NCI-H1092 treated with DMSO at 0.1 percent for 48 hours (cell line): ENCODE measurements at places on chromosomes 1 and 21.
A peak's percentile ranks its signal among the peaks of the same experiment; 100 is the strongest.

DNA sequence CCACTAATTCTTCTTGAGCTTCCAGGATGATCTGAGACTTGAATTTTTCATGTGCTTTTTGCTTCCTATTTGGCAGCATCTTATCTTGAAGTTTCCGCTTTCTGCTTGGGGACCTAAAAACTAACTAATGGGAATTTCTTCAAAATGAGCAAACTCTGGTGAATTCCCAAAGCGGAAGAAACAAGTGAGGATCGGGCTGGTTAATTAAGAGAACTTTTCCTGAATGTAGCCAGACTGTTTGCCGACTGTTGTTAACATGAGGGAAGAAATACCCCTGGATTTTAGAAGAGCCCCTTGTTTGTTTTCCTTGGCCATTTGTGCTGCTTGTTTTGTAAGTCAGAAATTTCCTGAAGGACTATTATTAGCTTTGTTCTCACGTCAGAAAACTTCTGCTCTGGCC, 6.1 kb upstream of the SELE start:
- DNase-seq: no peak

- no peak for DNase-seq
These were observed 117.6 kb downstream of the CENPF start for GRCh38 chr1:214720561-214720960.

GRCh38 chr1:106785176-106785575, 271.3 kb upstream of the PRMT6 start:
- DNase-seq: no peak

GRCh38 chr1:225688345-225688744, 35.4 kb upstream of the ENAH start:
- no peak for DNase-seq

DNA sequence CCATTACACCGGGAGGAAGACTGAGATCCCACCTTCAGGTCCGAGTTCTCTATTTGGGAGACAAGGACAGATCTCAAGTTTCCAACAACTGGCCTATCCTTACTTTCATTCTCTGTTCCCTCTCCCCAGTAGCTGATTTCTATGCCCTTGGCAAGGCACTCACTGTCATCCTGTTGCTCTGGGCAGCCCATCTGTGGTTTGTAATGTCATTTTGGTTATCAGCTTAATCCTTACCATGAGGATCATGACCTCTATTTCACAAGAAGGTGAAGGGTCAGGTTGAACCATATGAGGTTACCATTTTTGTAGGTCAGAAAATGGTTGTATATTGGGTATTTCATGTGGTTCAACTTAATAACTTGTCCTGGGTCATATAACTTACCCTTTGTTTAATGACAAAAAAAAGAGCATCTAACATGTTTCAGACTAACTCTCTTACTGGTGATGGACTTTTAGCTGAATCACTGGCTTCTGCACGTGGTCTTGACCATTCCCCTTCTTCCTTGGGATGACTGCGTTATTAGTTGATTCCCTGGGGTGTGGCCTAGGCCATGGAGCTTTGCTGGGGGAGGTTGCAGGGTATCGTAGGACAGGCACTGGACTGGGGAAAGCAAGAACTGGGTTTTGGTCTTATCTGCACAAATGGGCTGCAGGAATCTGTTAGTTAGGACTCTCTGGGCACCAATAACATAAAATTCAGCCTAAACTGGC, 120.2 kb downstream of the ACTL8 start:
- DNase-seq: no peak

DNA sequence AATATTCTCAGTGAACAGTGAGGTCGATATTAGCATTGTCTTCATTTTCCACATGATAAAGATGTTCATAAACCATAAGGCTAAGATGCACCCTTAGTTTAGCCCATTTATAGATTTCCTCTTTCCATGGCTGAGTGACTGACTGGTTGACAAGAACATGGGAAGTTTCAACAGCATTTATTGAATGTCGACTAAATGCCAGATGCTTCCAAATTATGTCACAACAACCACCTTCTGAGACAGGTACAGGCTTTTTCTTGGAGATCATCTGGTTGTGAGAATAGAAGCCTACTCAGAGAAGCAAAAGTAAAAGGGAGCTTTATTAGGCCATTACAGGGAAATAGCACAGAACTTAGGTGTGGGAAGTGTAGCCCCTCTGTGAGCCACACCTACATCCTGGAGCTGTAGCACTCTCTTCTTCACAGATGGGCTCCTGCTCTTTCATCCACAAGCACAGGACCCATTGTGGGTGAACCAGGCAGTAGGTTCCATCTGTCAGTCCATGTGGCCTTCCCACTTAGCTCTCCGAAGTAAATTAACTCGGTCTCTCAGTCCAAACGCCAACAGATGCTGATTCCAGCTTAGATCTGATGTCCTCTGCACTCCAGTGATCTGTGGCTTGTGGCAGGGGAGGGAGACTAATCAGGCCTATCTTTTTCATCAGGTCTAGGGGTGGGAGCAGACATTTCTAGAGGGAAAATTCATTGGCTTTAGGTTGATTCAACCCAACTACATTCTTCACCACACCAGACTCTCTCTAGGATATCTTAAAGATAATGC, 14.3 kb downstream of the ATP2B4 start:
- DNase-seq: no peak

- DNase-seq: no peak
These were observed 487.0 kb upstream of the RGS18 start for GRCh38 chr1:191671236-191671635.

DNA sequence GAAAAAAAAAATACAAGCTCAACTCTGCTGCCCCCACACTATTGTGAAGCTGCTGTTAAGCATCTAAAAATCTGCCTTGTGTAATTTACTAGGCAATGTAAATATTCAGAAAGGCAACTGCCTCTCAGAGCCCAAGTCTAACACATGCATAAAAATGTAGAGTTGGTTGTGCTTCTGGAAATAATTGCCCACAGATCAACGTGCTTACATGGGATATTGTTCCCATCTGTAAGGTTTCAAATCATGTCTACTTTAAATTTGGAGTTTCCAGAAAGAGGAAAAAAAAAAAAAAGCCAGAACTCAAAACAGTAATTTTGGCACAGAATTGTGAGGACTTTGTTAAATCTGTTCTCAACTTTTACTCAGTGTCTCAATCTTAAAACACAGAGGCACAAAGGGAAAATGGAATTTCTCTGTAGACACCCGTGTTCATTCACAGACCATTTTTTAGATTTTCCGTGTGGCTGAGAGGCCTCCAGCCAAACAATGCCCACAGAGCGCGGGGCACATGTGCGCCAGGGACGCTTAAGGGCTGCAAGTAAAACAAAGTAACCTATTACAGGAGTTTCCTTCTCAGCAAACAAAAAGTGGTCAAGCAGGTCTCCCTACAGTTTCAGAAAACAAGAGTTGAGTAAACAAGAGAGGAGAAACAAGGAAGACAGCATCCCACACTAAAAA, 115.5 kb downstream of the RERE start:
- DNase-seq: peak; percentile 62

GRCh38 chr1:17684810-17685209, 70.3 kb upstream of the ACTL8 start:
- no peak for DNase-seq

GRCh38 chr21:38475519-38475918, 22.8 kb downstream of the ERG start:
- no peak for DNase-seq

GRCh38 chr1:192801451-192801850, 7.4 kb upstream of the RGS2 start:
- no peak for DNase-seq

GRCh38 chr1:89721351-89721750, 88.4 kb downstream of the LRRC8C start:
- DNase-seq: no peak

DNA sequence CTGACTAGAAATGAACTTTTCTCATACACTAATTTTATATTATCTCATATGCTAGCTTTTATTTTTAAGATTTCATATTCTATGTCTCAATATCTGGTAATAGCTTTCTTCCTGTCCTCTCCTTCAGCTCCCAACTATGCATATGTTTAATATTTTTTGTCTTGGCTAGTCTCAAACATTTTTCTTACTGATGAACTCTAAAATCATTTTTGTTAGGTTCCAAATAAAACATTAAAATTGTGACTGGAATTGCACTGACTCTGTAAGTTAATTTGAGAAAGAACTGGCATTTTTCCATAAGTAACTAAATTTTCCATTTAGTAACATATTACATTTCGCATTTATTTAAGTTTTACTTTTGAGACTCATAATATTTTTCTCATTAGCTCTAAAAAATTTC, 368.5 kb upstream of the DPYD start:
- no peak for DNase-seq

DNA sequence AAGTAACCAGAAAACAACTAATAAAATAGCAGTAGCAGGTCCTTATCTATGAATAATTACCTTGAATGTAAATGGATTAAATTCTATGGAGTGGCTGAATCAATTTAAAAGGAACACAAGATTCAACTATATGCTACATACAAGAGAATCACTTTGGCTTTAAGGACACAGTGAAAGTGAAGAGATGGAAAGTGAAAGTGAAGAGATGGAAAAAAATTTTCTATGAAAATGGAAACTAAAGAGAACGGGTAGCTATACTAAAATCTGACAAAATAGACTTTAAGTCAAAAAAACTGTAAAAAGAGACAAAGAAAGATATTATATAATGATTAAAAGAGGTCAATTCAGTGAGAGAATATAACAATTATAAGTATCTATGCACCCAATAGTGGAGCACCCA, 54.7 kb downstream of the C1orf185 start:
- no peak for DNase-seq

DNA sequence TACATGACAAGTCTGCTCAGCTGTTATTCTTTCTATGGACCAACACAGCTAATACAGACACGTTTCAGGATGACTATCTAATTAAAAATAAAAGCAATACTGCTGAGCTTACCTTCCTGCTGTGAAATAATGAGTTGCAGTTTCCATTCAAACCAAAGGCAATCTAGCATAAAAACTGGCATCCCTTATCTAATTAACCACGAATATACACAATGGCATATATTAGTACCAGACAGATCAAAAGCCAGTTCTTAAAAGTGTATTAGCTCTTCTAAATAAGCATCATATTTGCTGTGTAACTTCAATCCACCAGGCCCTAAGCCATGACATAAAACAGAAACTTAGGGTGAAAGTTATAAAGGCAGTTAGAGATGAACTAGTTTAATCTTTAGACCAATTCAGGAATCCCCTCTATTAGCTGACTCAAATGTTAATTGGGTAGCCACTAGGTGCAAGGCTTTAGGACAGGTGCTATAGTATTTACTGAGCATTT, 20.6 kb downstream of the TESK2 start:
- DNase-seq: no peak

- no peak for DNase-seq
These were observed 14.0 kb upstream of the TBX15 start for GRCh38 chr1:119002028-119002686.

DNA sequence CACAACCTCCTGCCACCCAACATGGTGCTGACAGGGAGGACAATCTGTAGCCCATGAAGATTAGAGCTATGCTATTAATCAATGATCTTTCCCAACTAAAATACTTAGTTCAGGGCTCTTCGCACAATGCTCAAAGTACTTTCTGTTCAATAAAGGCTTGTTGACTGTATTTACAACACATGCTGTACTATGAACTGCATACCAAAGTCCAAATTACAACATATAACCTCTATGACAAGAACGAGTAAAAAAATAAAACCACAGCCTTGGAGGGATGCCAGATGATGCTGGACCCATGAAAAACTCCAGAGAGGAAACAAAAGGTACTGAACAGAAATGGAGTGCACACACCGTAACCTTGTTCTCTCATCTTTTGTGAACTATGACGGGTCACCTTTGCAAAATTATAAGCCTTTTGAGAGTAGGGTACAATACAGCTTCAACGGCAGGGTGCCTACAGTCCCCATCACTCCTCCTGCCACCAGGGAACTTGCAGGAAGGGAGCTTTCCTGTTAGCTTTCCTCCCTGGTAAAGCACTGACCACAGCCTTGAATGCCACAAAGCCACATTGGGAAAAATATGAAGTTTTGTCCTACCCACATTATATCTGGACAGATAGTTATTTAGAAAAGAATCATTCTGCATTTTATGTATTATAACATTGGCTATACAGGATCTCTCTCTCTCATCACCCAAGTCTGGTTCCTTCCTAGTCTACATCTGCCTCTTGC, 175.6 kb downstream of the NRIP1 start:
- no peak for DNase-seq

DNA sequence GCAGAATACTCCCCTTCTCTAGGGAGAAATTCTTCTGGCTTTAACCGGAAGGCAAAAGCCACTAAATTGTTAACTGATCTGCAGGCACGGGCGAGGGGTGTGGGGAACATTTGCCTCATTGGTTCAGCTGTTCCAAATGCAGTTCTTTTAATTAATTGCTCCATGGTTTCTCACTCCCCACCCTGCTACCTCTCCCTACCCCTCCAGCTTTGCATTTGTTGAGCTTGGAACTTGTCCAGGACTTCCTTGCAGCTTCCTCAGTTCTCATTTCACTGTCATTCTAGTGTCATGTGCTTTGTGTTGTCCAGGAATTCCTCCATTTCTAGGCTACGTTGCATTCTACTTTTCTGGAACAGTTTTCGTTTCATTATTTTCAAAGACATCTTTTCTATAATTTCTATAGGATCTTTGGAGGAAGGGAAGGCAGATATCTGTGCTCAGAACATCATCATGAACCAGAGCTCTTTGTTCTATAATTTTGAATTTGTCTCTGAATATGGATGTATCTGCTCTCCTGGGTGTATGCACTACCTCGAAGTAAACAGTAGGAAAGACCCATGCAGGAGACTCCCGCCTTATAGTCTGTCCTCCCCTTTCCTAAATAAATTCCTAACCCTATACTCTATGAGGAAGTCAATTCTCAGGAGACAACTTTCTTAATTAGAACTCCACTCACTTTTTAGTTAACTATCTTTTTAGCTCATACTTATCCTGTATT, 132.4 kb upstream of the LMO4 start:
- no peak for DNase-seq

DNA sequence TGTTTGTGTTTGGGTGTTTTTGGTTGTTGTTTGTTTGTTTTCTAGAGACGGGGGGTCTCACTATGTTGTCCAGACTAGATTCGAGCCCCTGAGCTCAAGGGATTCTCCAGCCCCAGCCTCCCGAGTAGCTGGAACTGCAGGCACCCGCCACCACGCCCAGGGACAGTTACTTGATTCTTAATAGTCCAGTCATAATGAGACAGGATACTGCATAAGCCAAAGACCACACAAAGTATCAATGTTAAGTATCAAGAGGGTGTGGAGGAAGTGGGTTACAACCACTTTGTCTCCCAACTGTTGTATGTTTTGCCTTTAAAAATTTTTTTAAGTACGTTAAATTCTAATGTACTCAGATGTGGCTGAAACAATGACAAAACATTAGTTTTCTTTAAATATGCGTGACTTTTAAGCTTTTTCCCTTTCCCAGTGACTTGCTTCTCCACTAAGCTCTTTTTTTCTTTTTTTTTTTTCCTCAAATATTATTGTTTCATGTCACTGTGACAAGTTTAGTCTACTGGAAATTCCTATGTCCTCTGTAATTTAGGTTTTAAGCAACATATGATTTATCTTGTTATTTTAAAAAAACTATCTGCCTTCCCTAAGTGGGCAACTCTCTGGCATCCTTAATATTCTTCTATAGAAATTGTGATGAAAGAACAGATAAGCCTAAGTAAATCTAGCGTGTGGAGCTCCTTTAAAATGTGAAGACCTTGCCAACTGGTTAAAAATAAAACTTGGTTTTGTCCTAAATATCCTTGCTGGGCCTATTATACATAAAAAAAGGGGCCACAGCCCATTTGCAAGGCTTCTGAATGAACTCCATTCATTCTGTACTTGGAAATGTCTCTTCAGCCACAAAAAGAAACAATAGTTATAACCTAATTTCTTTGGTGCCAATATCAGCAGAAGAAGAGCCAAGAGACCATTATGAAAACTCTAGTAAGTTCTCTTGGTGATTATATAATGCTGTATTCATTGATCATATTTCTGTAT, 56.2 kb upstream of the DPH5 start:
- DNase-seq: no peak
